ENCODE measurements at places on chromosomes 7 and 10.
A peak's percentile ranks its signal among the peaks of the same experiment; 100 is the strongest.

GRCh38 chr7:8418629-8419245 lies 14.7 kb upstream of the NXPH1 start:
- peak; percentile 1 for DNase-seq

DNA sequence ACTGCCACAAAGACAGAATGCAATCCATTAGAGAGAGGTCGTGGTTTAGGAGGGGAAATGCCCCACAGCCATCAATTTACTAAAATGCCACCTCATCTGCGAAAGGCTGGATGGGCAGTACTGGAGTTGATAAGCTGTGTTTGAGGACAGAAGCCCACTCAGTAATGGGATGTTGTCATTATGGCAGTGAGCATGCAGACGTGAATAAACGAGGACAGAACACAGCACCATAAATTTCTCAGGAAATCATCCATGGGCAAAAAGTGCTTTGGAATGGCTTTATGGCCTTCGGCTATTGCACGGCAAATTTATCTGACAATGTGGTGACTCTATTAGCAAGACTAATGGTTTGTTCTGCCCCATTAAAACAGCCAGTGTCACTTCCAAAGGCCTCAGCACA lies 15.9 kb upstream of the C10orf53 start:
- no peak for DNase-seq

DNA sequence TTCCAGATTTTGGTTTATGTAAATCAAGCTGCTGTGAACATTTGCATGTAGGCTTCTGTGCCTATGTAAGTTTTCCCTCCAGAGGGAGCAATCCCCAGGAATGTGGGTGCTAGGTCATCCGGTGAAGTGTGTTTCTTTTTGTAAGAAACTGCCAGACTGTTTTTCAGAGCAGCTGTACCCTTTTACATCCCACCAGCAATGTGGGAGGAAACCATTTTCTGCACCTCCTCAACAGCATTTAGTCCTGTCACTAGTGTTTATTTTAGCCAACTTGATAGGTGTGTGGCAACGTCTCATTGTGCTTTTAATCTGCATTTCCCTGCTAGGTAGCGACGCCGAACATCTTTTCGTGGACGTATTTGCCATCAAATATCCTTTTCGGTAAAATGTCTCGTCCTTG lies 395.7 kb upstream of the FOXK1 start:
- DNase-seq: no peak

DNA sequence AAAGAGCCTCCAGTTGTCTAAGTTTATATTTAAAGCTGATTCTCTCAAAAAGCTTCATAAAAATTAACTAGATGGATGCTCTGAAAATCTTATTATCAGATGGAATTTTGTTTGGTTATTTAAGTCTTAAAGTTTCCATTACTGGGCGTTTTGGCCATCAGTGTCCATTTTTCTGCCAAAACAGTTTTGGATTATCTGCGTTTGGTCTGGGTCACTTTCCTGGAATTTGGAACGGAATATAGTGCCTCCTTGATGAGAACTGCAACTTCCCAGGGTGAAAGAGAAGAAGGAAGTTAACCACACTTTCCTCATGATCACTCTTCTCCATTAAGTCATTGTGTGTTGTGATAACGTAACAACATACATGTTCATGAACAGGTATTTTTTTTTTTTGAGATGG lies 764.9 kb upstream of the AUTS2 start:
- DNase-seq: no peak

DNA sequence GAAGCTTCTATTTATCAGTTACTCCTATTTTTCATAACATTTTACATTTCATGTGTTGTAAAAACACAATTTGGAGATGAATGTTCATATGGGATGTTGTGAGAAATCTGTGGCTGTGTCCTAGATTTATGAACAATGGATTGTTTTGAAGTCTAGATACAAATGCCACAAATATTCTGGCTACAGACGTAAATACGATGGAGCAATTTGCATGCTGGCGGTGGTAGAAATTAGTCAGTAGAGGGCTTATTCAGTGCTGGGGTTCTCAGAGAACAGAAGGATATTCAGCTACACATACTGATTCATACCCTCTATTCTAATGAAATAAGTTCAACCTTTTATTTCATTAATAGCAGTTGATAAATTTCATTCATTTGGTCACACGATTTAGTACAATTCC lies 48.8 kb downstream of the PLPP4 start:
- DNase-seq: no peak

GRCh38 chr10:90274721-90275468 lies 573.5 kb downstream of the KIF20B start:
- no peak for DNase-seq

GRCh38 chr7:110418659-110419280 lies 672.2 kb upstream of the LRRN3 start:
- DNase-seq: no peak

DNA sequence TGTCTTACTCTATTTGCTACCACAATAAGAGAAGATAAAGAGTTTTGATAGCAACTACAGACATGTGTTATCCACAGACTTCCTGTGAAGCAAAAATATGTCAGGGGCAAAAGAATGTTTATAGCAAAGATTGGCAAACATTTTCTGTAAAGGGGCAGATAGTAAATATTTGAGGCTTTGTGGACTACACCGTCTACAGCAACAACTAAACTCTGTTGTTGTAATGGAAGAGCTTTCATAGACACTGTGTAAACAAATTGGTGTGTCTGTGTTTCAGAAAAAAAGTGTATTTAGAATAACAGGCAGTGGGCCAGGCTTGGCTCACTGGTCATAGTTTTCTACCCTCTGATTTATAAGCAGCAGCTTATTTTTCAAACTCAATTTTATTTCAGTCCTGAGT lies 521.4 kb downstream of the ANKRD7 start:
- DNase-seq: no peak

DNA sequence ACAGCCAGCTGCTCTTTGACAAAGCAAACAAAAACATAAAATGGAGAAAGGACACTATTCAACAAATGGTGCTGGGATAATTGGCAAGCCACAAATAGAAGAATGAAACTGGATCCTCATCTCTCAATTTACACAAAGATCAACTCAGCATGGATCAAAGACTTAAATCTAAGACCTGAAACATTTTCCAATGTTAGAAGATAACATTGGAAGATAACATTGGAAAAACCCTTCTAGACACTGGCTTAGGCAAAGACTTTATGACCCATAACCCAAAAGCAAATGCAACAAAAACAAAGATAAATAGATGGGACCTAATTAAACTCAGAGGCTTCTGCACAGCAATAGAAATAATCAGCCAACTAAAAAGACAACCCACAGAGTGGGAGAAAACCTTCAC lies 425.7 kb upstream of the SEMA3D start:
- DNase-seq: no peak

GRCh38 chr7:15303357-15303756 lies 258.5 kb downstream of the AGMO start:
- DNase-seq: no peak

- no peak for DNase-seq
These were observed 3.1 kb upstream of the AIFM2 start for GRCh38 chr10:70135684-70136083.

All from AG09319 (cell line).